ENCODE measurements at places on chromosomes 11 and 22.

DNA sequence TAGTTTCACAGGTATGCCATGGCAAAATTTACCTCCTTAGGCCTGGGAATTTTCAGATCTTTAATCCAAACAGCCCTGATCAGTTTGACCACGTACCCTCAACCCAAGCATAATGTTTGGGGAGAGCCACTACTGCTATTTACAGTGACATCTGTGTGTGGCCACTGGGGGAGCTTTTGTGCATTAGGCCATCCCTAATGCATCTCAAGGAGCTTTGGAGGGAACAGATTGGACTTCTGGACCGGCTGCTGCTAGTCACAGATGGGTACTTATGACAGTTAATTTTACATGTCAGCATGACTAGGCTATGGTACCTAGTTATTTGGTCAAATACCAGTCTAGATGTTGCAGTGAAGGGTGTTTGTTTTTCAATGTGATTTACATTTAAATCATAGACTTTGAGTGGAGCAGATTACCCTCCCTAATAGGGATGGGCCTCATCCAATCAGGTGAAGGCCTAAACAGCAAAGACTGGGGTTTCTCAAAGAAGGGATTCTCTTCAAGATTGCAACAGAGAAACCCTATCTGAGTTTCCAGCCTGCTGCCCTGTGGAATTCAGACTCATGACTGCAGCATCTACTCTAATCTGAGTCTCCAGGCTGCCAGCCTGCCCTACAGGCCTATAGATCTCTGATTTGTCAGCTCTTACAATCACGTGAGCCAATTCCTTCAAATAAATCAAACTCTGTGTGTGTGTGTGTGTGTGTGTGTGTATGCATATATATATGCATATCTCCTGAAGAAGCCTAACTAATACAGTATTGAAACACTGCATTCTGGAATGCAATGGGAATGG is 38.0 kb upstream of the GALNT18 start:
- DNase-seq: no peak

- DNase-seq: no peak
These were observed 29.0 kb downstream of the MACROD1 start for GRCh38 chr11:64136765-64137441.

DNA sequence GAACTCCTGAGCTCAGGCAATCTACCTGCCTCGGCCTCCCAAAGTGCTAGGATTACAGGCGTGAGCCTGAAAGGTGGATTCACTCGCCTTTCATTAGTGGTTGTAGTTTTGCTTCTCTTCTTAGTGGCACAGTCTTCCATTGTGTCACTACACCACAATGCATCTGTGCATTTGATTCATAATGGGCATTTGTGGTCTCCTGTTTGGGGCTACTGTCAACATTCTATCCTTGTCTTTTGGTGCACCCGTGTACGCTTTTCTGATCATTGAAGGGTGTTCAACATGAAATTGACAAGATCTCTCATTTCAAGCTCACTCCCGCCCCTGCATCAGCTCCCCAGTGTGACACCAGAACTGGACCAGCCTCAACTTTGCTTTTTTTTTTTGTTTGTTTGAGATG is 2.0 kb upstream of the SYT12 start:
- no peak for DNase-seq

DNA sequence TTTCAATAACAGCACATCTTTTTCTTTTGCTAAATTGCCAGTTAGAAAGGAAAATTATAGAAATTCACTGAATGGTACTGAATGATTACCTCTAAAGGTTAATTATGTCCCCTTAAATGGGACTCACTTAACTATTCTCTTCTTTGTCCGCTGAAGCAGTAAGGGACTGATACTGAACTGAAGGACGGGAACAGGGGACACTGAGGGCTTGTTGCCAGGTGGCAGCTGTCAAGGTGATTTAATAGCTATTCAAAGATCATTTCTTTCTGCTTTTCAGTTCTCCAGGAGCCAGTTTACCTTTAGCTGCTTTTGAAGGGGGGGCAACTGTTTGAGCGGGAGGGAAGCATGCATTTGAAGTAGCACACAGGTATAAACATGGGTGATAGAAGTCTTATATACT is 325.4 kb upstream of the CCDC90B start:
- DNase-seq: no peak

GRCh38 chr22:24051028-24051427 is 39.9 kb downstream of the CABIN1 start:
- no peak for DNase-seq

DNA sequence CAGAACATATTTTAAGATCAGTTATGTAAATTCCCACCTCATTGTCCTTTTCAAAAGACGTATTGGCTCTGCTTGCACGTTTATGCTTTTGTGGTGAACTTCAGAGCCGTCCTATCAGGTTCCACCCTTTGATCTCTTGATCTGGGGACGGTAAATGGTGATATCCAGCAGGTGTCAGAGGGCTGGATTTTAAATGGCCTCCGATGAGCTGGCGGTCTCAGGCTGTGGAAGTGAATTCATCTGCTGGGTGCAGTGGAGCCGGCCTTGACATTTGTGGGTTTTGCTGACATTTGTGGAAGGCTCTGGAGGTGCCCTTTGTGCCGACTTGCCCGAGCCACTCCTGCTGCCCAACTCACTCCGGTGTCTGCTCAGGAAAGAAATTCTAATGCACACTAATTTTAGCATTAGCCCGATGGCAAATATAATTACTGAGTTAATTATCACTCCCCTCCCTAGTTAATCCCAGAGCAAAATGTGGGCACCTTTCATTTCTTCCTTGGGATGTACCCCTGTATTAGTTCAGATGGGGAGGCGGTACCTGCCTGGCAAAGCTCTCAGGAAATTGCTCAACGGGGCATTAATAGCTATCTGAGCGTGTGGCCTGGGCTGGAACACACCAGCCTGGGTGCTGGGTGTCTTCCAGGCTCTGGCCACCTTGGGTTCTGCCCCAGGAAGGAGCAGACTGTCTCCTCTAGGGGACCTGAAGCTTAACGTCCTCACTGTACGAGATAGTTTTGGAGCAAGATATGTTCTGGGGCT is 9.1 kb downstream of the LRP5 start:
- DNase-seq: no peak

GRCh38 chr11:45710561-45710960 is 45.1 kb upstream of the CHST1 start:
- no peak for DNase-seq

GRCh38 chr11:12263141-12263693 is 114.2 kb upstream of the PARVA start:
- DNase-seq: peak; percentile 35

DNA sequence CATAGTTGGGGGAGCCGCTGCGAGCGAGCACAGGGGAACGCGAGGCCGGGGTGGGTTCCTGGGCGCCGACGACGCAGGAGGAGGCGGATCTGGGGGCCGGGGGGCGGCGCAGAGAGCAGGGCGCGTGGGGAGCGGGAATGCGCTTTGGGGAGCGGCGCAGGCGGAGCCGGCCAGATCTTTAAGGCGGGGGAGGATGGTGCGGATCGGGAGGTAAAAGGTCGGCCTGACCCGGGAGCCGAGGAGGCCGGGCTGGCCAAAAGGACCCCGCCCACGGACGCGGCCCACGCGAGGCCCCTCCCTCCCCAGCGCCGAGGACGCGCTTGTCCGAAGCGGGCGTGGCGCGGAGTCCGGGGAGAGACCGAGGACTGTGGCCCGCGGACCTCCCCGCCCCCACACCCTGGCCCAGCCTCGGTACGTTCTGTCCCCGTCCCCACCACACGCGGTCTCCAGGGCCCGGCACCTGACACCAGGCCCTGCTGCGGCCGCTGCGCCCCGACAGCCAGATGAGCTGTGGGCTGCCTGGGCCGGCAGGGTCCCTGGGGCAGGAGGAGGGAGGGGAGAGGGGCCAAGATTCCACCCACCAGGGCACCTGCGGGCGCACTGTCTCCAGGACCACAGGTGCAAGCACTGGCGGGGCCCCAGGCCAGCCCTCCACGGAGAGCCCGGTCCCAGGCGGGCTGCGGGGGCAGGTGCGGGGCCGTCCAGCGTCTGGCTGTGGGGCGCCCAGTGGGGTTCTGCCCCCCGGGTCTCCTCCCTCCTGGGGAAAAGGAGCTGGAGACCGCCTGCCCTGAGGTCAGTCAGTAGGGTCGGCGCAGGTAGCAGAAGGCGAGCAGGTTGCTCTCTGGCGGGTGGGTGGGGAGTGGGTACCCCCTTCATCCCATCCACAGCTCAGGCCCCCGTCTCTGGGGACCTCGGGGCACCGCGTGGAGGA is 10.9 kb downstream of the PIM3 start:
- peak; percentile 66 for DNase-seq

DNA sequence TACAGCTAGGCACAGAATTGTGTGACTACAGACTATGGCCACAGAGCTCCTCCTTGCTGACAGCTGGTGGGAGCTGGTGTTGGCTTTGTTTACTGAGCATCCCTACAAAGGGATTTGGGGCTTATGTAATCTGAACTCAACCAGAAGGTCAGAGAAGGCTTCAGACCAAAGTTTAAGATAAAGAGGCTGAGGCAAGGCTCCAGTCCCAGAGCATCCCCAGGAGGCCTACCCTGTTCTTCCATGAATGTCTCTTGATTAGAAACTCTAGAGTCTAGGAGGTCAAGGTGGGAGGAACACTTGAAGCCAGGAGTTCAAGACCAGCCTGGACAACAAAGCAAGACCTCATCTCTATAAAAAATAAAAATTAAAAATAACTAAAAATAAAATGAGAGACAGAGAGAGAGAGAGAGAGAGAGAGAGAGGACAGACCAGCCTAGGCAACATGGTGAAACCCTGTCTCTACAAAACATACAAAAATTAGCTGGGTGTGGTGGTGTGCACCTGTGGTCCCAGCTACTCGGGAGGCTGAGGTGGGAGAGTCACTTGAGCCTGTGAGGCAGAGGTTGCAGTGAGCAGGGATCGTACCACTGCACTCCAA is 125.5 kb upstream of the SERPIND1 start:
- DNase-seq: no peak

DNA sequence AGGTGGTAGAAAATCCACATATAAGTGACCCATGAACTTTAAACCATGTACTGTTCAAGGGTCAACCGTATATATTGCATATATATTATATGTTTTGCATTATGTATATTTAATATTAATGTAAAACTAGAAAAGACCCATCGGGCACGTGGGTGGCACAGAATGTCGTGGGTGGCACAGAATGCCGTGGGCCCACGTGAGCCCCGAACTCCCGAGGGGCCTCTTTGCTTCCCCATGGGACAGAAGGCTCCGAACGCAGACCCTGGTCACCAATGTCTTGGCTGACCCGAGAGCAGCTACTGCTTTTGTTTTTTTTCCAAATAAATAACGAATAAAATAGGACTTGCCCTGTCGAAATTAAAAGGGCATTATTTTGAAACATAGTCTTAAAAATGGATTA is 415.4 kb downstream of the BRD1 start:
- no peak for DNase-seq

DNA sequence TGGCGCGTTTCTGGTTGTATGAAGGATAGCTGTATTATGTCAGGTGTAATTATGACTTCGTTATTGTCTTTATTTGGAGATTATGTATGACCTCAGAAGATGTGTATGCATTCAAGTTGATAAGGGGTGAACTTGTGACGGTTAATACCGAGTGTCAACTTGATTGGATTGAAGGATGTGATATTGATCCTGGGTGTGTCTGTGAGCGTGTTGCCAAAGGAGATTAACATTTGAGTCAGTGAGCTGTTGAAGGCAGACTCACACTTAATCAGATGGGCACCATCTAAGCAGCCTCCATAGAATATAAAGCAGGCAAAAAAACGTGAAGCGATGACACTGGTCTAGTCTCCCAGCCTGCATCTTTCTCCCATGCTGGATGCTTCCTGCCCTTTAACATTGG is 15.3 kb upstream of the CD82 start:
- no peak for DNase-seq

GRCh38 chr11:21564833-21565682 is 627.8 kb upstream of the ANO5 start:
- no peak for DNase-seq

- DNase-seq: no peak
These were observed 23.1 kb upstream of the ATXN10 start for GRCh38 chr22:45648301-45649117.

GRCh38 chr11:36039471-36039870 is 95.6 kb downstream of the LDLRAD3 start:
- DNase-seq: no peak

DNA sequence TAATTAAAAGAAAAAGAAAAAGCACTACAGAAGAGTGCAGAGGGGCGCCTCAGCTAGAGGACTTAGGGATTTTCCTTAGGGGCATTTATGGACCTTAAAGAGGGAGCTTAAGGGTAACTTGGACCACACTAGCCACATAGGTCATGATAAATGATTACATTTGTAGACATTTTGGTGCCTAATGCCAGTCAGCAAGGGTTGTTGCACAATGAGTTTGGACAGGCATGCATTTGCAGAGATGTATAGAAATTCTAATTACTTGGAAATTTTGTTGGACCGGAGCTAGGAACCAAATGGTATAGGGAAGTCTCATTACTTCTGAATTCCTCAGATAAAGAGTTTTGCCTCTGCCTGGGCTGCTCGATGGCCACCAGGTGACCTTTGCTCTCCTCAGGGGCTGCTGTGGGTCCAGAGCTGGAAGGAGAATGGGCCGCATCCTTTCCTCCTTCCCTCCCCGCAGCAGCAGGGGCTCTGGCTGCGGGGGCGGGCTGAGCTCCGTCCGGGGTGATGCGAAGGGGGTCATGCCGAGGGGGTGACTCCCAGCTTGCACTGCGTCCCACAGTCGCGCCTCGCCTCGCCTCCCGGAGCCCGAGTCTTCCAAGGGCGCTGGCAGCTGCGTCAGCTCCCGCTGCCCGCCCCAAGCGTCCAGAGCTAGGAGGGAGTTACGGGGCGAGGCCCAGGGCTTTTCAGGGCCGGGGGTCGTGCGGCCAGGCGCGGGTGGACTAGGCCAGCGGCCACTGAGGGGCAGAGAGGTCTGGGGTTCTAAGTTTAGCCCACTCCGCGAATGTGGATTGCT is 20.3 kb upstream of the MALAT1 start:
- DNase-seq: peak; percentile 39

- no peak for DNase-seq
These were observed 434.7 kb downstream of the TBC1D22A start for GRCh38 chr22:47196881-47197772.

GRCh38 chr11:131975619-131976018 is 605.2 kb downstream of the NTM start:
- DNase-seq: no peak

GRCh38 chr11:117187007-117187406 is 8.5 kb downstream of the SIDT2 start:
- no peak for DNase-seq

DNA sequence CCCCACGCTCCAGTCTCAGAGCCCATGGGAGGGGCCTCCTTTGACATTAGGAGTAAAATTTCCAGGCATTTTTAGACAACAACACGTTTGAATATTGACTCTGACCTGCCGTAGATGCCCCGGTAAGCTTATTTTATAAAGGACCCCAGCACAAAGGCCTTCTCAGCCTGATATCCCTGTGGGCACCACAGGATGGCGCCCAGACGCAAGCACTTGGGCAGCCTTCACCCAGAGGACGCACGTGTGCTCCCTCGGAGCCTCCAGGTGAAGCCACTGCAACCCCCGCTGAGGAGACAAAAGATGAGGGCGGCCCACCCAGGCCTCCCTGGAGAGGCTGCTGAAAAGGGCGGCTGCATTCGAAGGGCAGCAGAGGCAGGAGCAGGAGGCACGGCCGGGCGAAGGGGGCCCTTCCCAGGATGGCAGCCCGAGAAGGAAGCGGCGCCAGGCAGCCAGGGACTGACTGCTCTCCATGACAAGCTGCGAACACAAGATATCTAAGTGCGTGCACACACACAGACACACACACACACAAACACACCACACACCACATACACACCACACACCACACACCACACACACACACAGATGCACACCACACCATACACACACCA is 15.2 kb upstream of the TH start:
- peak; percentile 17 for DNase-seq

All from EH (cell line).